Activated naive CD4-positive, alpha-beta T cell treated with Interleukin-2 at 50 U/mL for 16 hours (primary cell): ENCODE measurements at places on chromosomes 11 and 22.

DNA sequence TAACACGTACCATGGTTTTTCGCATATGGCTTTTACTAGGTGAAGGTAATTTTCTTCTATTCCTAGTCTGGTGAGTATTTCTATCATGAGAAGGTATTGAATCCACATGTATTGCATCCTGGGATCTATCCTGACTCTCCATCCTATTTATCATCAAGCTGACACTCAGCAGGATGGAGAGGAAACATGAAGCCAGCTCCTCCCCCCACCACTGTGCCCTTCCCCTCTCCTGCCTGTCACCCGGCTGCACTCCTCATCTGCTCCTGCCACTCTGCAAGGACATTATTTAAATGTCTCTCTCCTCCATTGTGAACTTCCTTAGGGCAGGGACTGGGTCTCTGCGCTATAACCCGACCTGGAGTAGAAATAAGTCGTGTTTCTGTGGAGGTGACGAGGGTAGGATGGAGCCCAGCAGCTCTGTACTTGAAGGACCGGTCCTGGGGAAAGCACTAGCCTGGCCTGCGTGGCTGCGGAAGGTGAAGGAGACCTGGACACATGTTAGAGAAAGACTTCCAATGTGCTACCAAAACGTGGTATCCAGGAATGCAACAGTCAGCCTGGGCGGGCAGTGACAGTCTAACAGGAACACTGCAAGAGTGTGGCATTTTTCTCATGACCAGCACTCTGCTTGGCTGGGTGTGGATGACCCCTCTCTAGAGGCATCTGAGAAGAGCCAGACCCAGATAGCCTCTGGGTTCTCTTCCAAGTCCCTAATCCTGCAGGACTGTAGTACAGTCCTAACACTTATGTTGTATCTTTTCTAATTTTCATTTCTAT, 111.2 kb downstream of the MICAL3 start:
- DNase-seq, result no peak

GRCh38 chr22:43377548-43377895, 34.3 kb upstream of the MPPED1 start:
- DNase-seq, result no peak

DNA sequence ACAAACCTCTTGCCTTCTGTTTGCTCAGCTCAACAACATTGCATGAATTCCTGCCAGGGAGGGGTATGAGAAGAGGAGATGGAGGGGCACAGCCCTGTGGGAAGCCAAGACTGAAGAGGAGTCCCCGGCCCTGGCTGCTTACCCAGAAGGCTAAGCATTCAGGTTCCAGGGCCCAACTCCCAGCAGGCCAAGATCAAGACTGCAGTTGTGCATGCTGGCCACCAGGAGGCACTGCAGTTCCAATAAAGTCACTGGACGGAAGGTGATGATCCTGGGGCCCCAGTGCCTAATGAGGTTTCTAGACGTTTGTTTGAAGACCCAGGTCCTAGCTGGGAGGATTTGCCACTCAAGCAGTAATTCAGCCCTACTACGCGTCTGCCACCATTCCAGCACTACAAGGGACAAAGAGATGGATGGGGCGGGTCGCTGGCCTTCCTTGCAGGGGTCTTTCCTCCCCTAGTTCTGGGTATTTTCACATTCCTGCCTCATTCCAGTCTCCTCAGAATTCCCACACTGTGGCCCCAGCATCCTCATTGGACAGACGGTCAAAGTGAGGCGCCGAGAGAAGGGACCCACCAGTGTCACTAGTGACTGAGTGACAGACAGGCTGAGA, 23.6 kb downstream of the ALX4 start:
- peak; percentile 55 for DNase-seq

GRCh38 chr11:74154620-74155281, 16.1 kb downstream of the C2CD3 start:
- no peak for DNase-seq

DNA sequence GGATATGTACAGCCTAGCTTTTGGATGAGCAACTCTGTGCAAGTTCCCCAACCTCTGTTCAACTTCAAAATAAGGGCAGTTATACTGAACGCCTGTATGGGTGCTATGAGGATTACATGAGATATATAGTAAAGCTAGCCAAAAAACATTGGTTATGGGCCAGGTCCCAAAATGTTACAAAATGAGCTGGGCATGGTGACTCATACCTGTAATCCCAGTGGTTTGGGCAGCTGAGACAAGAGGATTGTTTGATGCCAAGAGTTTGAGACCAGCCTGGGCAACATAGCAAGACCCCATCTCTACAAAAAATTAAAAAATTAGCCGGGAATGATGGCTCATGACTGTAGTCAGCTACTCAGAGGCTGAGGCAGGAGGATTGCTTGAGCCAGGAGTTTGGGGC, 118.4 kb downstream of the TEAD1 start:
- no peak for DNase-seq

GRCh38 chr11:47946682-47947559, 33.4 kb upstream of the PTPRJ start:
- peak; percentile 36 for DNase-seq

DNA sequence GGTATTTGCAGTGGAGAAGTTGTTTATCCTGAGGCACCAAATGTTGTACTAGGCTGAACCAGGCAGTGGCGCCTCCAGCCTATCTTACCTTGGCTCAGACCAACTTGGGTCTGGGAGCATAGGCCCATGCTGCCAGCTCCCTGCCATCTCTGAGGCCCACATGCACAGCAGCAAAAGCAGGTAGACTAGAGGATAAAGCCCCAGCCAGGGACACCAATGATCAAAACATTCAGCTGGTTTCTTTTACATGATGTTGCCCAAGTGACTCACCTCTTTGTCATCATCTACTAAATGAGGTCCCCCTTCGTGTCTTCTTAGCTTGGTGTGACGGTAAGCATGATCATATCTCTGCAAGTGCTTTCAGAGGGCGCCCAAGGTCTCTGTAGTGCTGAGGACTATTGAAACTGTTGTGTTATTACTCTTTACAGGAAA, 112.1 kb upstream of the DRD2 start:
- DNase-seq, result no peak

- no peak for DNase-seq
Measured at GRCh38 chr22:34004058-34004457, 83.8 kb upstream of the LARGE1 start.

DNA sequence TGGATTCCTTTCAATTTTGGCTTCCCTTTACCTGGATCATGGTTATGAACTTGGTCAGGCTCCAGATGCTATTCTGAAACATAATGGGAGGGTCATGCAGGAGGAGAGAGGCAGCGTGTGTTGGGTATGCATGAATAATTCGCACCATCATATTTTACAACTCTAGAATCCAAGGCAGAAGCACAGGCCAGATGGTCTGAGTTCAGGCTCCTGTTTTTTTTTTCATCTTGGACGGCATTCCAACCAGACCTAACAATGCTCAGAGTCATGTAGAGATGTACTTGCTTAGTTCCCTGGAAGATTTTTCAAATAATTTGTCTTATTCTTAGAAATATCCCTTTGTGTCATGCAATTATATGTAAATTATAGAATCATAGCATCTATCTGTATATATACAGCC, 393.5 kb downstream of the JRKL start:
- no peak for DNase-seq

- no peak for DNase-seq
Measured at GRCh38 chr22:37135023-37135422, 14.7 kb downstream of the IL2RB start.

DNA sequence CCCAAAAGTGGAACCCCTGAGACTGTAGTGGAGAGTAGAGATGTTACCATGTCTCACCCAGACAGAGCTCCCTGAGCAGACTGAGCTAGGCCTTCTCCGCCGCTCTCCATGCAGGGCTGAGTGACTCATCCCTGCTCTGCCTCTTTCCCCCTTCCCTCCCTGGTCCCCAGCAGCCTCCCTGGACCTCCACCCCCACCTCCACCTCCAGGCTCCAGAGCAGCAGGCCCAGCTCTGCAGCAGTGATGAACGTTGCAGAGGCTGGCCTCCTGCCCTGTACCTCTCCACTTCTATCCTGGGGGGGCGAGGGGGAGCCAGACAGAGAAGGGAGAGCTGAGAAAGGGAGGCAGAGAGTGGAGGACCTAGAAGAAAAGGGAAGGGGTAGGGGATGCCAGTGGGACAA, 19.3 kb upstream of the ARAP1 start:
- DNase-seq, result no peak

DNA sequence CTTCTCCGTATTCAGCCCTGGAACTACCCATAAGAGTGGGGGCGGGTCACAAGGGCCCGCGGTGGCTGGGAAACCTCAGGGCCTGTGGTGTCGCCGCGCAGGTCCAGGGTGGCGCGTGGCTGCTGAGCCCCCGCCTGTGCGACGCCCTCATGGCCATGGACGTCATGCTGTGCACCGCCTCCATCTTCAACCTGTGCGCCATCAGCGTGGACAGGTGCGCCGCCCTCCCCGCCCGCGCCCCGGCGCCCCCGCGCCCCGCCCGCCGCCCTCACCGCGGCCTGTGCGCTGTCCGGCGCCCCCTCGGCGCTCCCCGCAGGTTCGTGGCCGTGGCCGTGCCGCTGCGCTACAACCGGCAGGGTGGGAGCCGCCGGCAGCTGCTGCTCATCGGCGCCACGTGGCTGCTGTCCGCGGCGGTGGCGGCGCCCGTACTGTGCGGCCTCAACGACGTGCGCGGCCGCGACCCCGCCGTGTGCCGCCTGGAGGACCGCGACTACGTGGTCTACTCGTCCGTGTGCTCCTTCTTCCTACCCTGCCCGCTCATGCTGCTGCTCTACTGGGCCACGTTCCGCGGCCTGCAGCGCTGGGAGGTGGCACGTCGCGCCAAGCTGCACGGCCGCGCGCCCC, 2.4 kb downstream of the DRD4 start:
- no peak for DNase-seq

DNA sequence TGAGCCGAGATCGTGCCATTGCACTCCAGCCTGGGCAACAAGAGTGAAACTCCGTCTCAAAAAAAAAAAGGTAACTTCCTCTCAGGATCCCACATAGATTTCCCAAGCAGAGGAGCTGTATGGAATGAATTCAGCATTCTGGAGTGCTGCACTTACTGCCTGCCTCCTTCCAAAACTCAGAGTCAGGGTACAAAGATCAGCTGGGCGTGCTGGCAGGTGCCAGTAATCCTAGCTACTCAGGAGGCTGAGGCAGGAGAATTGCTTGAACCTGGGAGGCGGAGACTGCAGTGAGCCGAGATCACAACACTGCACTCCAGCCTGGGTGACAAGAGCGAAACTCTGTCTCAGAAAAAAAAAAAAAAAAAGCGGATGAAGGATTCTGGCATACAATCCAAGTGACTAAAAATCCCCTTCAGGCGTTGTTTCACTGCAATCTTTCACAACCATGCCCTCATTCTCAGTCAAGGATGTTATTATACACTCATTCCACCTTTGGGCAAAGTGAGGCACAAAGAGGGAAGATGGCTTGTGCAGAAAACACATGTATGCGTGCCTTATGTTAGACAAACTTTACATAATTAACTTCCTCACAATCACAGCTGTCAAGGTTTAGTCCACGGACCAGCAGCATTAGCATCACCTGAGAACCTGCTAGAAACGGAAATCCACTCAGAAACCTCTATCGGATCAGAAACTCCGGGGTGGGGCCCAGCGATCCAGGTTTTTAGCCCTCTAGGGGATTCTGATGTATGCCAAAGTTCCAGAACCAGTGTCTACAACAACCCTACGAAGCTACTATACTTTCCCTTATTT, 1.1 kb upstream of the NOL12 start:
- DNase-seq, result no peak

GRCh38 chr11:2127482-2128129, 11.6 kb downstream of the IGF2 start:
- no peak for DNase-seq

DNA sequence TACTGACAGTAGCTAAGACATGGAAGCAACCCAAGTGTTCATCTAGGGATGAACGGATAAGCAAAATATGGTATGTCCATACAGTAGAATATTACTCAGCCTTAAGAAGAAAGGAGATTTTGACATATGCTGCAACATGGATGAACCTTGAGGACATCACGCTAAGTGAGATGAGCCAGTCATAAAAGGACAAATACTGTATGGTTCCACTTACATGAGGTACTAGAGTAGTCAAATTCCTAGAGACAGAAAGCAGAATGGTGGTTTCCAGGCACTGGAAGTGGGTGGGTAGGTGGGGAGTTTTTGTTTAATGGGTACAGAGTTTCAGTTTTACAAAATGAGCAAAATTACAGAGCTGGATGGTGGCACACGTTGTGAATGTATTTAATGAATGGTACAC, 18.1 kb downstream of the CHST1 start:
- DNase-seq, result no peak

- DNase-seq, result no peak
Measured at GRCh38 chr11:116454020-116454645, 318.7 kb downstream of the BUD13 start.

- no peak for DNase-seq
Measured at GRCh38 chr11:64089493-64089892, 53.8 kb downstream of the FLRT1 start.

- no peak for DNase-seq
Measured at GRCh38 chr11:36304351-36304750, 8.3 kb downstream of the PRR5L start.

DNA sequence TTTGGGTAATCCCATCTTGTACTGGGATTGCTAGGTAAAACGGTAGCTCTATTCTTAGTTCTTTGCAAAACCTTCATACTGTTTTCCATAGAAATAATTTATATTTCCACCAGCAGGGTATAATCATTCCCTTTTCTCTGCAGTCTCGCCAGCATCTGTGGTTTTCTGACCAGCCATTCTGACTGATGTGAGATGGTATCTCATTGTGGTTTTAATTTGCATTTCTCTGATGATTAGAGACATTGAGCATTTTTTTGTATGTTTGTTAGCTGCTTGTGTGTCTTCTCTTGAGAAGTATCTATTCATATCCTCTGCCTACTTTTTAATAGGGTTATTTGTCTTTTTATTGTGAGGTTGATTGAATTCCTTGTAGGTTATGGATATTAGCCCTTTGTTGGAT, 220.9 kb downstream of the PGR start:
- no peak for DNase-seq

DNA sequence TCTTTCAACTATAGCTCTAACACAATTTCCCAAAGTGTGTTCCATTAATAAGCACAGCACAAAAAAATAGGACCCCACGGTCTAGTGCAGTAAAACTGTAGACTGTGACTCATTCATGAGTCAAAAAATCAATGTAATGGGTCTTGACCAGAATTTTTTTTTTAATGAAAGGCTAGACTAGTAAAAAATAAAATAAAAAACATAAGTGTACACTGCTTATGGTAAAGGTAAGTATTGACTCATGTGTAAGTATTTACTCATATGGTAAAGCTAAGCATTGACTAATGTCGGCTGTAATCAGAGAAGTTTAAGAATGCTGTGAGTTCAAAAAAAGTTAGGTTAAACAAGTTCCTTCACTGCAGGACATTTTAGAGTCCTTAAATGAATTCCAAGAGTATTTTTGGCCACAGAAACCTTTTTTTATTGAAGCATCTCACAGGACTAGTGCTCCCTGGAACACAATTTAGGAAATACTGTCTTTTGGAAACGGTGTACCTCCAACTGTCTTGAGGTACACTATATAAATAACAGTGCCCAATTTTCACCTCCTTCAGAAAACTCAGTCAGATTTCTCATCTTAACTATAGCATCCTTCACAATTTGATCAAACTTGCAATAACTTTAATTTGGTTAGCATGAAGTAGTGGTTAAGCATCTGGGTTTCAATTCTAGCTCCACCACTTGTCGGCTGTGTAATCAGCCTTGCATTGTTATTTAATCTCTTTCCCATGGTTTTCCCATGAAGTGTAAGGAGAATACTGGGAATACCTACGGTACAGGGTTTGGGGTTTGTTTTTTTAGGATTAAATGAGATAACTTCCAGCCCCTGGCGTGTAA, 2.1 kb downstream of the CCDC73 start:
- no peak for DNase-seq

GRCh38 chr22:27262361-27262760, 539.2 kb downstream of the MN1 start:
- DNase-seq, result no peak
